ENCODE measurements at places on chromosomes 4 and X.

DNA sequence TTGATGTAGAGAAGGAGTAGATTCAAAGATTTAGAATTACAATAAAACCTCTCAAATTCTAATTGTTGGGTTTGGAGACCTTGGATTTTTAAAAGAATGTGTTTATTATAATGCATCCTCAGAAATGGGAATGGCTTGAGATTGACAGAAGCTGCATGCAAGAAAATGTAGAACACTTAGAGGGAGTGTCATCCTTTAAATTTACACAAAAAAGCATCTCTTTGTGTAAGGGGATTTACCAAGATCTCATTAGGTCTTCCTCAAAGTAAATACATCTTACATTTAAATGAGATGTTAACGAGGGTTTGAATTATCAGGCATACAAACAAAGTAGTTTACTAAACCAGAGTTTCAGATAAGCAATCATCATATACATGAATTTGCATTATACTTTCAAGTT lies 615.0 kb downstream of the FAM133A start:
- DNase-seq = no peak

DNA sequence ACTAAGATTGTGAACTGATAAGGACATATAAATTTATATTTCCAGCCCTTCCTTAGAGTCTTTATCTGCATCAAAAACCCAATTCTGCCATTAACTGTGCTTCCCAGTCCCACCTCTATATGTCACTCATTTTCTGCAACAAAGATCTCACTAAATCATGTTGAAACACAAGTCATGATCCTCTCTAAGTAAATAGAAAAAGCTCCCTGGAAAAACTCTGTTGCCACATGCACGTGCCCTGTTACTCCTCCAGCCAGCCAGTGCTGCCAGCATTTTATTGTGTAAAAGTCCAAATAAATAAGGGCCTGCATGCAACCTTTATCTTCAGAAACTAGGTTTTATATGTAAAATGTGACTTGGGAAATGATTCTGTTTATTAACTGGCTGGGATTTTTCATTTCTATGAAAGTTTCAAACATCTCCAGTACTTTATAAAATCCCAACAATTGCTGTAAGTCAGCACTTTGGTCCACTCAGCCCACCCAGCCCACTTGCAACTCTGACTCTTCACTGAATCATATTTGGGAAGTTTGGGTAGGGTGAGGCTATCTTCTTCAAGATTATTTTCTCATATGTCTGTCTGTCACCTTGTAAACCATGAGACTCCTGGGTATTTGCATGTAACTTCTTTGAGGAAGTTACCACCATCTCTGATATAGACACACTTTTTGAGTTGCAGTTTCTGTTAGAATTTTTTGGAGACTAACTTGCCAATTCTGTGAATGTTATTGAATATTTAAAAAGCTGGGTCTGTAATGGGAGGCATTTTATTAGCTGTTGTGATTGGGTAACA lies 40.0 kb upstream of the SMARCA5 start:
- DNase-seq = no peak

DNA sequence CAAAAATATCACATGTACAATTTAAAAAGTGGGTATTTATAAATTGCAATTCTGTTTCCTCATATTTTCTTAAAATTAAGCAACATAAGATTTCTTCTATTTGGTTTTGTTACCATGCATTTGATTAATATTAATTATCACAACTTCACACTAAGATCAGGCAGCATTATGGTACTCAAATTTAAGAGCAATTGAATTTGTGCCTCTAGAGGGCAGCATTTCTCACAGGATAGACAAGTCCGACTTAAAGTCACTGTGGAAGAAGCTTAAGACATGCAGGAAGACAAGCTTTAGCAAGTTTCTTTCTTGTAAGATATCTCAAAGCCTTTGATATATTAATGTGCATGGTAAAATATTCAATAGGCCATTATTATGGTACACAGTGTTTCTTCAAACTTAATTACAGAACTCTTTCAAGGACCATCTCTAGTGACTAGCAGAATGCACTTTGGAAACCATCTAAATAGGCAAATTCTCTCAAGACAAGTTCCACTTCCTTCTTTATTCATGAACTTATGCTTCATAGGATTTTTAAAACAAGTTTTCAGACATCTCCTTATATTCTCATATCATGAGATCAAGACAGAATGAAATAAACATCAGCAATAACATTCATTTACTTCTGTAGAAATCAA lies 35.0 kb downstream of the FBXW7 start:
- DNase-seq = peak; percentile 33

- DNase-seq = no peak
Observed at GRCh38 chr4:900073-900472, 32.0 kb downstream of the GAK start.

- DNase-seq = no peak
Observed at GRCh38 chr4:14110407-14110806, 482.9 kb upstream of the BOD1L1 start.

GRCh38 chrX:155435744-155436112 lies 22.7 kb downstream of the F8A3 start:
- DNase-seq = no peak

DNA sequence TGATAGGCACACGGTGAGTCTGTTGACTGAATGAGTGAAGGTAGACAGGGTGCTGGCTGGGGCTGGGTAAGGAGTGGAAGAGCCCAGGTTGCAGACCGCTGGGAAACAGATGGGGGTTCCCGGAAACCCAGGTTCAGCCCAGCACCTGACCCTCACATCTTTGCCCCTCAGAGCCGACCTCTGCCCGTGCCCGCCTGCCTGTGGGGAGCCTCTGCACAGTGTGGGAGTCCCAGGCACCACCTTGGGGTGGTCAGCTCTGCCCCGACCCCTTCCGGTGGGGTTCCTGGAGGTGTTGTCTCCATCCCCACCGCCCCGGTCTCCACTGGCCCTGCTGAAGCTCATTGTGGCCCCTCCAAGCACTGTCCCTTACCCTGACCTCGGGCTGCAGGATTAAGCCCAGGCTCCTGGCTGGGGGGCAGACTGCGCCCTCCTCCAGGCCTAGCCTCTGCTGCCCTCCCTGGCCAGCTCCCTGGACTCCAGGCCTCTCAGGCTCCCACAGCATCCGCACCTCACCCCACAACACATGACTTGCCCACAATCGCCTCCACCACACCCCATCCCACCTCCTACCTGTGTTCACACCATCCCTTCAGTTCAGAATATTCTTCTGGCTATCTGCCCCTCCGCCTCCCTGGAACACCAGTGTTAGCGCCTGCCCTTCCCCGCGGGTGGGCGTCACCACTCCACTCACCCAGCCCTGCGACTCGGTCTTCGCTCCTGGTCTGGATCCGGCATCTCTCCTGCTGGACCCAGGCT lies 21.4 kb downstream of the HMX1 start:
- no peak for DNase-seq

GRCh38 chr4:96149894-96150293 lies 310.0 kb downstream of the PDHA2 start:
- no peak for DNase-seq

DNA sequence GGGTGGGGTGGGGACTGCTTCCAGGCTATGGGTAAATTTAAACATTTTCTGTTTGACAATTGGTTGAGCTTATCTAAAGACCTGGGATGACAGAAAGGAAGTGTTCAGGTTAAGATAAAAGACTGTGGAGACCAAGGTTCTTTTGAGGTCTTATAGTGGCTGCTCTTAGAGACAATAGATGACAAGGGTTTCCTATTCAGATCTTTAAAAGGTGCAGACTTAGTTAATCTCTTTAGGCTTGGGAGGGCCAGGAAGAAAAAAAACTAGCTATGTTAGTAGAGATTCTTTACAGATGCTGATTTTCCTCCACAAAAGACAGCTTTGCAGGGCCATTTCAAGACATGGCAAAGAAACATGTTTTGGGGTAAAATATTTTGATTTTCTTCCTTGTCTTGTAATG lies 972.5 kb downstream of the CCSER1 start:
- DNase-seq = no peak

DNA sequence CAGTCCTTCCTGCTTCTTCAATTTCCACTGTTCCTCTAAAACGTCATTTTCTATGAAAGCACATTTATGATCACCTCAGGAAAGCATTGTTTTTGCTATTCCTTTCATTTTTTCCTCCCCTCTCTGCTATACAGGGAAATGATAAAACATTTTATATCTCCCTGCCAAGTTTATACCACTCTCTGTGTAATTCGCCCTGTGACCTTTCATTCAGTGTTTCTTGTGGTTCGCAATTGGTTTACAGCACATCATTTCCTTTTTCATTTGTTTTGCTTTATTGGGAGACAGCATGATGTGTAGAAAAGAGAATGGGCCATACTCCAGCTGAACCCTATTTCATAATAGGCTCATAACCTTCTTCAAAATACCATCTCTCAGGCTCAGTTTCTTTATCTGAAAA lies 99.9 kb upstream of the RAPGEF2 start:
- DNase-seq = no peak

DNA sequence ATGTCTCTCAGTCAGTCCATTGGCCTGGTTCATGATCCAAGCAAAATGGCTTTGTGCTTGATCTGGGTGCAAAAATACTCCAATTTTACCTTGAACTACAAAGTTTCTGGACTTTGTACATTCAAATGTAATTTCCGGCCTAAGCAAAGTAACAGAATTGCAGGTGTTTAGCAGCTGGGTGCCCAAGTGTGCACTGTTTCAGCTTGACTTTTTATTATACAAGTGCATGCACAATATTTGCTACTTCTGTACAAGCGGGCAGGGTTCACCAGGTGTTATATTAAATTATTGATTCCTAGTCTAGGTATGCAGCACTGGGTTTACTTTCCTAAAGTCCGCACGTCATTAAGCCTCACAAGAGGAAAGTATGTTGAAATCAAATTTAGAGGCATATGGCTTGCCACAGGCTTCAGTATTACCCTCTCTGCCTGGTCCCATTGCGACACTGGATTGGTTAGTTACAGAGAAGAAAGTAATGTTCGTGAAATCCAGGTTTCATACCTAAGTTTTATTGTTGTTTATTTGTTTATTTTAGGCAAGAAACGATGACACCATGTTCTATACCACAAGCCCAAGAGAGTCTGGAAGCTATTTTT lies 376.9 kb upstream of the CTSO start:
- no peak for DNase-seq

GRCh38 chr4:7324651-7325121 lies 110.0 kb downstream of the PSAPL1 start:
- DNase-seq = peak; percentile 37

DNA sequence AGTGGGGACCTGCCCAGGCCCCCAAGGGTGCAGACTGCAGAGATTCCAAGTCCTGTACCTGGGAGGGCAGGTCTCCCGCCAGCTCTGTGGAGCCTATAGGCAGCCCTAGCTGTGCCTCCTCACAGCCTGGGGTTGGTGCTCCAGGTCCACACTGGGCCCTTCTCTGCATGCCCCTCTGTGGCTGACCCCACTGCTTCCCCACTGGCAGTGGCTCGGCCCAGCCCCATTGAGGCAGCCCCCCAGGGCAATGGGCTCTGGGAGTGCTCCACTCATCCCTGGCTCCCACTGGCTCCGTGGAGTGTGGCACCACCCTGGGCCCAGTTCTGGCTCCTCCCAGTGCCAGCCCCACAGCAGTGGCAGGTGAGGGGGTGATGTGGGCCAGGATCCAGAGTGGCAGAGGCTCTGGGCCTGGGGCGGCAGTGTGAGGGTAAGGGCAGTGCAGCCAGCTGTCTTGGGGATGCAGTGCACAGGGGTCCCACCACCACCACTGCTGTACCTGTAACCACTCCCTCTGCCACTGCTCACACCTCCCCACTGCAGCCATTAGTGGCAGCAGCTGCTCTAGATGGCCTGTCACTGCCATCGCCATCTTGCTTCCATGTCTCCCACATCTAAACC lies 312.2 kb downstream of the GPM6A start:
- DNase-seq = no peak

- no peak for DNase-seq
Observed at GRCh38 chrX:13387666-13388494, 68.0 kb upstream of the ATXN3L start.

DNA sequence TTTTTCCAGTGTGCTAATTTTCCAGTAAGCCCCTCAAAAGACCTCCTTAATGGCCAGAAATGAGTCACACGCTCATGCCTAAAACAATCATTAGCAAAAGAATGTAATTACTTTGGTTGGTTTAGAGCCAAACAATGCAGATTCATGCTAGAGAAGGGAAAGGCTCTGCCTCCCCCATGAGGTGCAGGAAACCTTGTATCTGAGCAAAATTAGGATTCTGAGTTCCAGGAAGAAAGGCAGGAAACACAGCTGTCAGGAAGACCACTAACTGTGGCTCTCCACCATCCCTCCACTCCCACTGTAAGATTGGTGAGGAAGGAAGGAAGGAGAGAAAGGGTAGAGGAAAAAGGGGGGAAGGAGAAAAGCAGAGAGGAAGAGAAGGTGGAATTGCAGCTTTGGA lies 104.9 kb upstream of the DHX15 start:
- DNase-seq = no peak

DNA sequence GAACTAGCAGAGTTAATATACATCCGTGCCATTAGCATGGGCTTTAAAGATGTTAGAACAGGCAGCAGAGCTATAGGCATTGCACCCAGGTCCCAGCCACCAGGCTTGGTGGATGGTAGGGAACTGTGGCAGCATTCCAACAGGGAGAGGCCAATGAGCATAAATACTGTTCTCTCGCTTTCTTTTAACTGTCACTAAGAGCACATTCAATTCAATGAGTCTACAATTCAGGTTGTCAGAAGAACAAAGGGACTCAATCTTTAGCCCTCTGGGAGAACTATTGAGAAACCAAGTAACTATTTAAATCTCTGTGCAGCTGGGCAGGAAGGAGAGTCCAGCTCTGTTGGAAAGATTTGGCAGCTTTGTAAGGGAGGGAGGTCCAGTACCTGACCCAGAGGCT lies 165.6 kb downstream of the CHIC1 start:
- DNase-seq = no peak

- peak; percentile 31 for DNase-seq
Observed at GRCh38 chr4:52560844-52561280, 98.2 kb downstream of the USP46 start.

DNA sequence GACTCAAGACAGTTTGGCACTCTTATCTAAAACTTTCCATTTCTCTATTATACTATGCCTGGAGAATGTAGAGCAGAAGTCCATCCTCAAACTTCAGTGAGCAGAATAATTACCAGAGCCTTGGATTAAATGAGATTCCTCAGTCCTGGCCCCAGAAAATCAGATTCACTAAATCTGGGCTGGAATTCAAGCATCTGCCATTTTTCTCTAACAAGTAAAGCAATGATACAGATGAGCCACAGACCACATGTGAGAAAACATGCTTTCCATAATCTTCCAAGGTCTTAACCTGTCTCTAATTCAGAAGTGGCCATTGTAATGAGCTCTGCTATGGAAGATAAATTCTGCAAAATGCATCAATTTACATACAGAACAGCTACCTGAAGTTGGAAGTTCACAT lies 25.4 kb downstream of the SOWAHB start:
- DNase-seq = no peak

DNA sequence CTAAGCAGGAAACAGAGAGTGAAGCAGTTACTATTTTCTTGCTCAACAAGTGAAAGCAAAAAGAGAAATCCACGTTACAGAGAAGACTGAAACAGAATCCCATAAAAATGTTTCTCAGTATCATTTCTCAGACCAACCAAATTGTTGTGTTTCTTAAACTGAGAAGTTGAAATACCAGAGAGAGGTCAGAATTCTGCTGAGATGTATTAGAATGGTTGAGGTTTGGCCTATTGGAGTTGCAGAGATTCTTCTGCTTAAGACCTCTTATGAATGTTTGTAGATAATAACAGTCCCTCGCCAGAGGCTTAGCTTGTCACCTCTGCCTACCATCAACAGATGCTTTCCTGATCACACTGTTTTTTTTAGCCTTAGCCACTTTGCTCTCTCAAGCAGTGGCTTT lies 481.4 kb downstream of the TRIML1 start:
- DNase-seq = no peak

GRCh38 chr4:93212250-93212649 lies 616.3 kb upstream of the ATOH1 start:
- DNase-seq = no peak

GRCh38 chr4:96936886-96937285 lies 1097.0 kb downstream of the PDHA2 start:
- no peak for DNase-seq

GRCh38 chr4:17009871-17010367 lies 111.5 kb upstream of the LDB2 start:
- DNase-seq = no peak

Data from nucleus accumbens (tissue), 56 donors.